ENCODE measurements at places on chromosomes 5 and 9.

DNA sequence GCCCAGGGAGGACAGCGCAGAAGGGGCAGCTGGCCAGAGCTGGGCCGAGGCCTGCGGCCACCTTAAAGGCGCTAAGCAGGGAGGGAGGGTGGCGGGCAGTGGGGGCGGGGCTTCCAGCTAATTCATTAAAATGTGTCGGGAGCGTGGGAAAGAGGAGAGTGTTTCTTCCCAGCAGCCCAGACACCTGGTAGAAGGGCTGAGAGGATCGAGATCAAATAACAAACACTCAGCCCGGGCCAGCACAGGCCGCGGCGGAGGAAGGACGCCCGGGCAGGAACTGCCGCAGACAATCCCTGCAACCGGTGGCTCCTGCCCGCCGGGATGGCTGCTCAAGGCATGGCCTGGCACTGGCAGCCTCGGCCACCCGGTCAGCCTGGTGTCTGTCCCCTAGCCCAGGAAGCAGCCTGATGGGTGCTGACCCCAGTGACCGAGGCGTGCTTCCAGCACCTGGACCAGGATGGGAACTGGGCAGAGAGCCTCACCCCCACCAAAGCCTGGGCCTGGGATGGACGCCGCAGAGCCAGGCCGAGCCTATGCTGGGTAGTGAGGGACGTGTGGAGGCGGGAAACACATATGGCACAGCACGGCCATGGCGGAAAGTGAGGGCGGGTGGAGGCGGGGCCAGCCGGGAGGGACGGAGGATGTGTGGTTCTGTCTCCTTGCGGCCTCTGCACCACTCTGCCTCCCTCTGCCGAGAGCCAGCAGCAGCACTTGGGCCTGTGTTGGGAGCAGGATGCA, 3.2 kb upstream of the NRARP start:
- peak; percentile 58 for DNase-seq

DNA sequence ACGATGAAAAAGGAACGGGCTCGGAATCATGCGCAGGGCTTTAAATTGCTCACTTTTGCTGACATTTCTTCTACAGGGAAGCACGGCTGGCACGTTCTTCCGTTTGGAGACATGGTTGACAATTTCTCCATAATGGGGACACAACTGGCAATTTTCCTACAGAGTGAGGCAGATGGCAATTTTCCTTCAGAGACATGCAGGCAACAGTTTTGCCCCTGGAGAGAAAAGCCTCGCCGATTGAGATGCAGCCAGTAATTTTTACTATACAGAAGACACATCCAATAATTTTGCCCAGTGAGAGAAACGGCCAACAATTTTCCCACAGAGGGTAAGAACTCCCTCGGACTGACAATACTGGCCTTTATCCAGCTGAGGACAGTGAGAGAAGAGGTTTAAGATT, 90.9 kb upstream of the GPR151 start:
- DNase-seq: no peak

- no peak for DNase-seq
Measured at GRCh38 chr5:170414786-170415185, 25.6 kb upstream of the KCNMB1 start.

GRCh38 chr5:92207151-92207550, 824.0 kb upstream of the ARRDC3 start:
- no peak for DNase-seq

DNA sequence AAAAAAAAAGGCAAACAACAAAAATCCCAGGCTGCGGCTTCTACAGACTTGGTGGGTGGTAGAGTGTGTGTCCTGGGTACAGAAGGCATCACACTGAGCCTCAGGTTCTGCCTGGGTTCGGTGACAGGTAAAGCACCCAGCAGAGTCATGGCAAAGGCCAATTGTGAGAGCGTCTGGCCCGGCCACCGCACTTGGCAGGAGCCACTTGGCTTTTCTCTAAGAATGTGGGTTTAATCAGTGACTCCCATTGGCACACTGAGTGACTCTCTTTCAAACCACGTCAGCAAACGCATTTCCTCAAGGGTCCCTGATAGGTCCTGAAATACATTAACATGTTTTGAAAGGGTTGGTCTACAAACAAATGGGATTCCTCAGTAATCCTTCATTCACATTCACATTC, 17.0 kb downstream of the COL23A1 start:
- no peak for DNase-seq

DNA sequence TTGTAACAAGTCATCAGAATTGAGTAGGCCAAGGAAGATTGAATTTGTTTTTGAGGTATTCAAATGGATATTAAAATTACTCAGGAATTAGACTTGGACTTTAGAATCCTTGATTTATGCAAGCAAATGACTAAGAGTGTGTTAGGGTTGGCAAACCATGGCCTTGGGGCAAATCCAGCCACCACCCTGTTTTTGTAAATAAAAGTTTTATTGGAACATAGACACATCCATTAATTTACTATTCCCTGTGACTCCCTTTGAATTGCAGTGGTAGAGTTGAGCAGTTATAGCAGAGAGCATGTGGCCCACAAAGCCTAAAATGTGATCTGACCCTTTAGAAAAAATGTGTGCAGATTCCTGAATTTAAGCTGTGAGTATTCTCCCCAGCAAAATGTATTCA, 115.6 kb downstream of the WDR70 start:
- DNase-seq: no peak

DNA sequence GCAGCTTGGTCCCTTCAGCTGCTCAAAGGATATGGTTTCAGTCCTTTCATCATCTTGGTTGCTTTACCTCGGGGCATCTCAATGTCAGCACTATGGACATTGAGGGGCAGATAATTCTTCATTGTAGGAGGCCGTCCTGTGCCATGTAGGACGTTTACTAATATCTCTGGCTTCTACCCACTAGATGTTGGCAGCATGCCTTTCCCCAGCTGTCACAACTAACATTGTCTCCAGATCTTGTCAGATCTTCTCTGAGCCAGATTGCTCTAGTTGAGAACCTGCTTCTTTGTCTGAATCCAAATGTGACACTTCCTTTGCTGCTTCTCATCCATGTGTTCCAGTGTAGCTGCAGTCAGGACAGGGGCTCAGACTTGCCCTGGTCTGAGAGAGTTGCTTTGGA, 10.3 kb downstream of the PTPA start:
- DNase-seq: no peak

DNA sequence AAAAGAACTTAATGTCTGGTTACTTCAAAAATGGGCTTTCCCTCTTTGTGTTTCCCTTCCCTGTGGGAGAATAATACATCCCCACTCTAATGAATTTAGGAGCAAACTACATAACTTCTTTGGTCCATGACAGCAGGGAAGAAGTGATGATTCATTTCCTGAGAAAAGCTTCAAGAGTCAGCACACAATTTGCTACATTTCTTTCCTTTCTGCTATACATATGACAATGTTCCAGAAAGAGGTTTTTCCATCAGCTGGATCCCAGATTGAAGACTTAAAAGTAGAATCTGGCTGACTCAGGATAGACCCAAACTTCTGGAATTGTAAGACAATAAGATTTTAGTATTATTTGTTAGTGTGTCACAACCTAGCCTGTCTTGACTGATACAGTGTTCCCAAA, 126.1 kb downstream of the DRD1 start:
- no peak for DNase-seq

DNA sequence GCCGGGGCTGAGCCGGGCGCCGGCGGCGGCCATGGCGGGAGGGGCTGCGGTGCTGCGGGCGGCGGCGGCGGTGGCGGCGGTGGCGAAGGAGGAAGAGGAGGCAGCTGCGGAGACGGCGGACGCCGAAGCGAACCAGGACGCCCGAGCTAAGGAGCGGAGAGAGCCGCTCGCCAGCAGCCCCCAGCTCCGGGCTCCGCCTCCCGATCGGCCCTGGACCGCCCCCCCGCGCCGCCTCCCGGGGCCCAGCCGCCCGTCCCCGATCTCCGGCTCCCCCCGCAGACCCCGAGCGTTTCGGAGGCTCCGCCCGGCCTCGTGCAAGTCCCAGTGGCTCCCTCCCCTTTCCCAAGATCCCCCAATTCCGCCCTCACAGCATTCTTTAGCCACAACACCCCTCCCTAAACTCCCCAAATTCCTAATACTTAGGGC, at the start of gene ASTN2:
Gene ASTN2 (minus strand): TSS at position 152 of the 426 bp plus-strand sequence. CDS start 119 bp downstream, at position 33.
- no peak for DNase-seq

GRCh38 chr5:87243161-87243844, 24.4 kb upstream of the RASA1 start:
- no peak for DNase-seq

GRCh38 chr5:40447438-40447837, 232.3 kb upstream of the PTGER4 start:
- no peak for DNase-seq

- no peak for DNase-seq
Measured at GRCh38 chr5:174872271-174872670, 147.9 kb downstream of the MSX2 start.

DNA sequence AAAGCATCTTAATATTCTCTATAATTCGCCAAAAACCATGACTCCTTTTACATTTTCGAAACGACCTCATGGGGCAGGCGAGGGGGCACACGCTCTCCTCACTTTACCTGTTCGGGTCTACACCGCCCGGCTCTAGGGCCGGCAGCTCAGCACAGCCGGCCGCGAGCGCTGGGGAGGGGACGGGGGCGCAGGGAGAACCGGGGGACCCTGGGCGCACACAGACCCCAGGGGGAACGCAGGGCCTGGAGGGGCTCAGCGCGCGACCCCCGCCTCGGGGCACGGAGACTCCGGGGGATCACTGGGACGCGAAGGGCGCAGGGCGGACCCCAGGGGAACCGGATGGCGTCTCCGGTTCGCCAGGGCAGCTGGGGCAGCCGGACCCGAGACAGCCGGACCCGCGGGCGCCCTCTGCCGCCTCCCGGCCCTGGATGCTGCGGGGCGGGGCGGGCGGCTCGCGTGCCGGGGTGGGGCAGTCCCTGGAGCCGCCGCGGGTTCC, at the start of gene AHRR:
Gene AHRR (plus strand): TSS at position 485 of the 496 bp plus-strand sequence. CDS start 22,189 bp downstream, outside the sequence.
- no peak for DNase-seq

DNA sequence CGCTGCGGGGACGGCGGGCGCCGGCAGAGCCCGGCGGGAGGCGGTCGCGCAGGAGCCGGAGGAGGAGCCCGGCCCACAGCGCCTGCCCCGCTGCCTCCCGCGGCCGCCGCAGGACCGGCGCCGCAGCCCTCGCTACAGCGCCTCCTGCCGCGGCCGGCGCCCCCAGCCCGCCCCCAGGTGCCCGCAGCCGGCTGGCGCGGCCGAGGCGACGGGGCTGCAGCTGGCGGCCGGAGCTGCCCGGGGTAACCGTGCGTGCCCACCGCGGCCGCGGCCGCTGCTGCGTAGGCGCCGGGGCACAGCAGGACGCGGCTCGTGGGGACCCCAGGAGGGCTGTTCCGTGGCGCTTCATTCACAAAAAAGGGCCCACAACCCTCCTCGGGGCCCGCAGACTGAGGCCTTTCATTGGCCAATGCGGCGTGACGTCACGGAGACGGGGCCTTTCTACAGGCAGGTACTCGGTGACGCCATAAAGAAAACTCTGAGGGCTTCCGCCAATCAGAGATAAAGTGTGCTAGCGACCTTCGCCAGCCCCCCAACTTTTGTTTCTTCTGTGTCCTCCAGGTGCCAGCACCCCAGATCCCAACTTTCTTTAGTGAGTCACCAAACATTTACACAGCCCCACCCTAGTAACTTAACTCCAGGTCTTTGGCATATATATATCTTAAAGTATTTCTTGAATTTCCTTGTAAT, at the start of gene CDC14B:
Gene CDC14B (minus strand): TSS at position 353 of the 690 bp plus-strand sequence. CDS start 465 bp downstream, outside the sequence.
- peak; percentile 56 for DNase-seq

- DNase-seq: no peak
Measured at GRCh38 chr5:174397206-174397605, 327.2 kb upstream of the MSX2 start.

DNA sequence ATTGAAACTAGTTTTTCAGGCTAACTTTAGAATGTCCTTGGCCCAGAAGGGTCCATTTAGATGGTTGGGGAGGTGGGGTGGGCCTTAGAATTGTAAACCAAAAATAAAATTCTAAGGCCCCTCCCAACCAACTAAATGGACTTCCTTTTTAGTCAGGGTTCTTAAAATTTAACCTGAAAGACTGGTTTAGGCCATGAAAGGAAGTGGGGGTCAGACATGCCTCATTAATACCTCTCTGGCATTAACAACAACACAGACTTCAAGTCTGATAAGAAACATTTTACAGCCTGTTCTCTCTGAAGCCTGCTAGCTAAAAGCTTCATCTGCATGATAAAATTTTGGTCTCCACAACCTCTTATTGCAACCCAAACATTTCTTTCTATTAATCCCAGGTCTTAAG, 65.5 kb upstream of the TNC start:
- no peak for DNase-seq

GRCh38 chr9:13143281-13143680, 136.2 kb downstream of the MPDZ start:
- no peak for DNase-seq

GRCh38 chr5:113147101-113147508, 170.5 kb downstream of the DCP2 start:
- DNase-seq: no peak

DNA sequence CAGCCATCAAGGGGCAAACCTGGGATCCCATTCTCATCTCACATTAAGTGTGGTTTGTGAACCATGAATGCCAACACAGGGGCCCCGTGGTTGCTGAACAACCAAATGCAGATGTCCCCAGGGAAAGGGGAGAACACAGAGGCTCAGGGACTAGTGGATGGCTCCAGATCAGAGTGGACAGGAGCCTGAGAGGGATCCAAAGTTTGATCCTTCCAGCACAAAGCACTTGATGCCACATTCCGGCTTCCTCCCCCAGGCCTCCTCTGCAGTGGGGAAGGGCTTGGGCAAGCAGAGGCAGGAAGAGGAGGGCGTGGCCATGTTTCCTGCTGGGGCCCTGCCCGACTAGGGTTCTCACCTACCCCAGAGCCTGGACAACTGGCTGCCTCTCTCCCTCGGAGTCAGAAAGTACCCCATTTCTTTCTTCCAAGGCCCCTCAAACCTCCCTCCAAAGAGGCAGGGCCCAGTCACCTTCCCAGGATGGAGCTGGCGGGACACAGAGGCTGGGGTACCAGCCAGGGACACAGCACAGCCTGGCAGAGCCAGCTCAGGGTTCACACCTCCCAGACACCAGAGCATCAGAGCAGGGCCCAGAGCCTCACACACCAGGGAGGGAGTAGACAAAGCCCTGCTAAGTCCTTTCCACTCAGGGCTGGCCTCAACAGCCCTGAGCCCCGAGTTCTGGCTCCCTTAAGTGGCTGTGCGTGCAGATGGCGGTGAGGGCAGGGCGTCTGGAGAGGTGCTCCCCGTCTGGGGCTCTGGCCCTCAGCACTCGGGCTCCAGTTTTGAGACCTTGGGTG, 4.3 kb upstream of the RNF44 start:
- DNase-seq: peak; percentile 72

GRCh38 chr9:73583576-73583975, 431.9 kb downstream of the ANXA1 start:
- no peak for DNase-seq

GRCh38 chr5:113083481-113083880, 106.9 kb downstream of the DCP2 start:
- DNase-seq: no peak

DNA sequence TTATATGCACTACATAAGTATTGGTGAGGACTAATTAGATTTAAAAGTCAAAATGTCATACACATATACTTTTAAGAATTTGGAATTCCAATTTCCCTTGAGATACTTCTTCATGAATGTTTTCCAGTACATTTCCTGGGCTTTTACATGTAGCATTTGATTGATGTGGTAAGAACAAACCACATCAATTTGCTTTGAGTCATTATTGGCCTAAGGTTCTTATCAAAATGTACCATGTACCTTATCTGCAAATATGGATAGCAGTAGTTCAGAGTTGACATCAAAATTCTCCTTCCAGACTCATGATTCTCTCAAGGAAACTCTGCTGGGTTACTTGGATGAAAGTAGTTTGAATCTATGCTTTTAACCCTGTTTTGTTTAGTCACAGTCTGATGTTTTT, 2.5 kb downstream of the CAST start:
- no peak for DNase-seq

GRCh38 chr9:37650299-37650872, 368 bp upstream of the FRMPD1 start:
- DNase-seq: no peak

All from CD4-positive, alpha-beta T cell (primary cell).